ENCODE measurements at places on chromosomes 12 and 14.

DNA sequence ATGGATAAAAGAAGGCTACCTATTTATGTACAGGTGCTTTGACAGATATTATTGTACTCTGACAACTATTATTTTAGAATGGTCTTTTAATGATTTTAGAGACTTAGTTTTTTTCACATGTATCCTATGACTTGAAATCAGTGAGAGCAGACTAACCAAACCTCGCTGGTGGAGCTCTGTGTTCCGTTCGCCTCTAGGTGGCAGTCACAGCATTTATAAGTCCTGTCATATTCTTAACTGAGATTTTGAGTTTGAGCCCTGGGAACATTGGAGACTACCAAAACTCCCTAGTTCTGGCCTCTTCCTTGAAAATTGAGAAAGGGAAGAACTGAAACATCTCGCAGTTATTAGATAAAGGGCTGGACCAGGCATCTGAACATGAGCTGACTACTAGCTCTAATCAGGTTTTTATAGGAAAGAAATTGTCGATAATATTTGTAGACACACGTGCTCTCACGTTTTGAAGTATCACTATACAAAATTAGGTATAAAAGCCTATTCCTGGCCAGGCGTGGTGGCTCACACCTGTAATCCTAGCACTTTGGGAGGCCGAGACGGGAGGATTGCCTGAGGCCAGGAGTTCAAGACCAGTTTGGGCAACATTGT lies 48.3 kb downstream of the TTLL5 start:
- peak; percentile 71 for DNase-seq

GRCh38 chr14:50862036-50862570 lies 9.8 kb upstream of the ABHD12B start:
- no peak for DNase-seq

DNA sequence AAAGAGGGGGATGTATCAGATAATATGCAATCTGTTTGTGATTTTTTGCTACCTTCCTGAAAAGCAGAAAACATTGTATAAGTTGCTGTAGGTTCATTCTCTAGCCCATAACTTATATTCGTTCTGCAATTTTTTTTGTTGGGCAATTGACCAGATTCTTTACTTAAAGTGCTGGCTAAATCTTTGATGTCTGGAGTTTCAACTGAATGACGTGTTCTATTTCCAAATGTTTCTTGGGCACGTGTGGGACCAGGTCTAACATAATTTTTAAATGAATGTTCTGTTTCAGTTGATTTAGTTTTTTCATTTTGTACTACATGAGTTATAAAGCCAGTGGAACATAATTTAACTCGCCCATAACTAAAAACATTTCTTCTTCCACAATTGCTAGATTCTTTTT lies 3.8 kb downstream of the MLH3 start:
- no peak for DNase-seq

DNA sequence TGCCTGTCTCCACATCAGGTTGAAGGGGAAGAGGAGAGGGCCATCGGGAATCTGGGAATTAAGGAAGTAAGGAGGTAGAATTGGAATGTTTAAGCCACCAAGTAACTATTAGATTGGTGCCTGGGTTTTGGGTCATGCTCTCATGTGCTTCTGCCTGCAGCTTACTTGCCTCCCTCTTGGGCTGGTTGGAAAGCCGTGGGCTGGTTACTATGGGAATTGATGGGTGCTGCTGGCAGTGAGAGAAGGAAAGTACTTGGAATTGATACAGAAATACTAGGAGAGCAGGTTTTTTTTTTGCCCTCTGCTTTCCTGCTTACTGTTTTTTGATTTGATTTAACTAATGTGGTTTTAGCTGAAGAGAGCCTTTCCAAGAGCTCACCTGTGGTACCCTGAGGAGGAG lies 493.5 kb upstream of the RGS6 start:
- DNase-seq, result no peak

- DNase-seq, result no peak
Measured at GRCh38 chr12:25401547-25402345, 151.0 kb upstream of the KRAS start.

DNA sequence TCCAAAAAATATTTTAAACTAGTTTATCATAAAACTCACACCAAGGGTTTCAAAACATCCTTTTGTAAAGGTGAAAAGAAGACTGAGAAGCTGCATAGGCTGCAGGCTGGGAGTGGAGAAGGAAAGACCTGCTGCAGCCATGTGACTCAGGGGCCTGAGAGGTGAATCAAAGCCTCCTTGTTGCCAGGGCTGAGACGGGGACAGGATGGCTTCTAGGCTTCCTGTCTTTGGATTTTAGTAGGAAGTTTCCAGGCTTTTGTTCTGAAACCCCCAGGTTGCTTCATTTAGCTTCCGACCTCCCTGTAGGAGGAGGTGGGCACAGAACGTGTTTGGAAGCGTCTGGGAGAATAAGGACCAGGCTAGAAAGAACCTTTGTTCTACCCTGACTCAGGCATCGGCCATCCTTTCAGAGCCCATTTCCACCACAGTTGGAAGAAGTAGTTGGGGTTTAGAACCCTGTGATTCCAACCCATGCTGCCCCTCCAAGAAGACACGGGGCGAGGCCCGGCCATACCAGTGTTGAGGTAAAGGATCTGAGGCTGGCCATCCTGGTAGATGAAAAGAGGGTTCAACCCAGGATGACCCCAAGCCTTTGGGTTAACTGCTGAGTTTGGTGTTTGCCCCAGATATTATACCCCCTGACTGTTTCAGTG lies 122.4 kb downstream of the SLC25A47 start:
- DNase-seq, result no peak

DNA sequence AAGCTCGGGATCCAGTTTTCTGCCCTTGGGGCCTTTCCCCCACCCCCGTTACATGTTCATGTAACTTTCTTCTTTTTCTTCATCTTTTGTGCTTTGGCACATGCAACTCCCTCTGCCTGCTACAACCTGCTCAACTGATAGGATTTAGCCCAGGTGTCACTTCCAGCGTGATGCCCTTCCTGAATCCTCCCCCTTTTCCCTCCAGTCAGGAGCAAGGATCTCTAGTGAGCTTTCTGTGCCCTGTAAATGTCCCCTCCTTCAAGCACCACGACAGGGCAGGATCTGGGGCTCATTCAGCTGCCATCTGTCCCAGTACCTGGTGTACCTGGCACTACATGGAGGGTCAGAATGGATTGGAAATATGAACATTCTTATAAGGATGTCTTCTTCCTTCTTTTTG lies 15.3 kb downstream of the PELI2 start:
- no peak for DNase-seq

GRCh38 chr14:22718091-22718490 lies 48.4 kb upstream of the OXA1L start:
- no peak for DNase-seq

DNA sequence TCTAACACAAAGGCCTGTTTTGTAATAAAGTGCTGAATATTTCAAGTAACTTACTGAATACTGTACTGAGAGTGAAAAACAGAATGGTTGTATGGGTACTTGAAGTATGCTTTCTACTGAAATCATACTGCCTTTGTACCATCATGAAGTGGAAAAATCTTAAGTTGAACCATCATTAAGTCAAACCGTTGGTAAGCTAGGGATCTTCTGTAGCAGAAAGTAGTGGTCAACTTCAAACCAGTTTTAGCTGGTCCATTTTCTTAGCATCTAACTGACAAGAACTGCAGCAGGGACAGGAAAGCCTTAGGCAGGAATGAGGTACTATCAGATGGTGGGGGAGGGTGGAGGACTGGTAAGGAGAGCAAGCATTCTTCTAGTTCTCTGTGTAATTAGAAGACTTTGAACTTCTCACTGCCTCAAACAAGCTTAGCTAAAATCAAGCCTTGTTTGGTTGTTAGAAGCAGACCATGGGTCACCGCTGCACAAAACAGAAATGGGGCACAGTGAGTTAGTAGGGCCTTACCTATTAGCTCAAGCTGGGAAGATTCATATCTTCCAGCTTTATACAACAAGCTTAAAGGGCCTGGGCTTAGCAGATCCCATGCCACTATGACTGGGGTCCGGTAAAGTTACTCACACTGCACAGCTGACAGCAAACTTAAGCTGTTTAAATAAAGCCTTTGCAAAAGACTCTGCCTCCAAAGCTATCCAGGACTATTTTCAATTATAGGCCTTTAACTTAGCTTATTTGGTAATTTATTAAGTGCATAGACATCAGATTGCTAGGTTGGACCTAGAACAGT lies 73.8 kb downstream of the ACADS start:
- no peak for DNase-seq
